Lower leg skin (tissue), 4 donors: ENCODE measurements at places on chromosomes 7 and 10. TPM values are rescaled to one million over a fixed set of nuclear protein-coding genes. Genes with fewer than 3 reads are reported as not detected.
A peak's percentile ranks its signal among the peaks of the same experiment; 100 is the strongest.

The RBP4 gene
- 13.5 TPM for total RNA-seq

GRCh38 chr10:131431533-131431932 is 120.0 kb upstream of the TCERG1L start:
- DNase-seq = no peak

The CSTF2T gene
- 11.8 TPM for total RNA-seq

DNA sequence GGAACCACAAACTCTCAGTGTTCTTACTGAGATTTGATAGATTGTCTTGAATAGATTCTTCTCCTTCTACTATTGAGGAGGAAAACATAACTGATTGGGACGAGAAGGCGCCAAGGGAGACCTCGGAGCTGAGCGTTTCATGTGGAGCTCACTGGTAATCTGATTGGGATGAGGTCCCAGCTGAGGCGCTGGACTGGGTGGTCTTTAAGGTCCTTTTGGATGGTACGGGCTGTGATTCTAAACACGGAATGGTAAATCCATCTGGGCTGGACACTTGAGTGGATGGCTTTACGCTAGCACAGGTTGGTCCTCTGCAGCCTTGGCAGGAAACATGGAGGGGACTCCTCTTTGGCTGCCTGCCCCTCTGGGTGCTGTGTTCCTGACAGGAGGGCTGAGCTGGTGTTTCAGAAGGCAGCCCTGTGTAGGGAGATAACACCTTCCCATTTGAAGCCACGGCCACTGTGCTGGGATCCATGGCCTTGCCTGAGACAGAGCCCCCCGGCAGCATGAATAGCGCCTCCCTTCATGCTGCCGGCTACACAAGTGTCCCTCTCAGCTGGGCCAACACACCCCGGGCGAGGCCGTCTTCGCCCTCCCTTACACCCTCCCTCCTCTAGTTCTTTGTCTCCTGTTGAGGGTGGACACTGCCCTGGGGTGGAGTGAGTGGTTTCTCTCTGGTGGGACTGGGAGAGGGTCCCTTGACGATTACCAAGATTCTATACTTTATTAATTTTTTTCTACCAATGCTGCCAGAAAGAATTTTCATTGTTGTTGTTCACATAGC is 203.2 kb upstream of the SHH start:
- peak; percentile 56 for DNase-seq

GRCh38 chr7:99843808-99844207 is 16.0 kb downstream of the CYP3A43 start:
- no peak for DNase-seq

DNA sequence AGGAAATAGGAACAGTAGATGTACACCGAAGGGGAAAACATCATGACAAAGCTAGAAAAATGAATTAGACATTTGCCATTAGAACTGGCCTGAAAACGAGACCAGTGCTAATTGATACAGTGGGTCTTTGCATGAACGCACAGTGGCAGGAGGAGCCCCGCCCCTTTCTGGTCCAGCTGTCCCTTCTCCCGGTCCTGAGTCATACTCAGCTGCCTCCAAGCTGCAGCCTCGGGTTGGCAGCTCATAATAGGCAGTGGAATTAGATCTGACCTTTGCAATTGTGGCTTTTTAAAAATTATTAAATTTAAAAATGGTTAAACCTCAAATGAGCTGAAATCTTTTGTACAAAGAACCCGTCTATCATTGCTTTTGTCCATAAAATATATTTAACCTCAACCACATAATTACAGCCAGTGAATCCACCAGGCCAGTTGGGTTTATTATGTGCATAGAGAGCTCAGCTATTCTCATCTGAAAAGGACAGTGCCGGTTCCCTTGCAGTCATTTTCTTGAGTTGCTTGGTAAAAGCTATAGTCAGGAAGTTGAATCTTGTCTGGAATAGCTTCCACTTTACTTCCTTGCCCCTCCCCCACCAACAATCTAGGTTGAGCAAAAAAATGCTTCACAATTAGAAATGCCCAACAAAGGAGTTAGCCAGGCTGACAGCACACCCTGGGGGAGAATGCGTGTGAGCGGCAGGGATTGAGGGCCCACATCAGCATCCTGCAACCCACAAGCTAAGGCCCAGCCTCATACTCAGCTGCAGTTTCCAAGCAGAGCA is 147.1 kb downstream of the BUB3 start:
- DNase-seq = peak; percentile 58
